ENCODE measurements at places on chromosomes 7 and 10.

- DNase-seq, result no peak
Observed at GRCh38 chr10:11157292-11158076, 139.8 kb downstream of the CELF2 start.

GRCh38 chr7:148849393-148850098 lies 34.5 kb downstream of the EZH2 start:
- no peak for DNase-seq

- no peak for DNase-seq
Observed at GRCh38 chr7:36057323-36057722, 95.7 kb upstream of the EEPD1 start.

GRCh38 chr10:21249435-21249834 lies 276.0 kb downstream of the SKIDA1 start:
- no peak for DNase-seq

GRCh38 chr7:28768577-28769147 lies 189.5 kb downstream of the TRIL start:
- DNase-seq, result no peak

DNA sequence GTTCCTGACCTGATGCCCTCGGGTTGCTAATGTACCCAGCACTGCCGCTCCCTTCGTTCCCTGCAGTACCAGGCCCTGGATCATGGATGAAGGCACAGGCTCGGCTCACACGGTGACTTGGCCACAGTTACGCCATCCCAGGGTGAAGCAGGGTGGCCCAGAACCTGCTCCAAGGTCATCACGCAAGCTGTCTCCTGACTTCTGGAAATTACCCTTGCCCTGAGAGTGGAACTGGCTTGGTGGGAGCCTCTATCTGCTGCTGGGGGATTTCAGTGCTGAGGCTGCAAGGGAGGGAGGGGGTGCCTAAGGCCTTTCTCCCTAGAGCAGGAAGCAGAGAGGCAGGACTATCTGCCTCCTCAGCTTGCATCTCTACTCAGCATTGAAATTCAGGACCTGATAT lies 36.6 kb downstream of the FIGNL1 start:
- no peak for DNase-seq

GRCh38 chr7:116185956-116186355 lies 24.4 kb upstream of the TES start:
- no peak for DNase-seq

DNA sequence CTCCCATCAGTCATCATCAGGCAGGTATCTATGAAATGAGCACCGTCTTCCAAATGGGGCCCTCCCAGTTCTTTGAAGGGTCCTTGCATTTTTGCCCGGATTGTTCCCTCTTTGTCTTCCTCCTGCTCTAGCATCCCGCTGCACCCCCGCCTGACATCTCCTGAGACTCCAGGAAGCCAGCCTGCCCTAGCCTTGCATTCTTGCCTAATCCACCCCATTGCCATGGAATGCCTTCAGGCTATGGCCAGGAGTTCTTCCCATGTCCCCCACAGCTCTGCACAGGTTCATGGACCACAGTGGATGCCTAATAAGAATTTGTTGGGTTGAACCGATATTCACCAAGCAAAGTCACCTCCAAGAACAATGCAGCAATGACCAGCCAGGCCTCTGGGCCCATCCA lies 62.1 kb downstream of the ZMIZ1 start:
- DNase-seq, result no peak

- no peak for DNase-seq
Observed at GRCh38 chr10:15491856-15492642, 121.0 kb upstream of the FAM171A1 start.

- no peak for DNase-seq
Observed at GRCh38 chr7:86768967-86769760, 125.5 kb downstream of the GRM3 start.

- no peak for DNase-seq
Observed at GRCh38 chr7:138565451-138566114, 105.5 kb downstream of the TRIM24 start.

DNA sequence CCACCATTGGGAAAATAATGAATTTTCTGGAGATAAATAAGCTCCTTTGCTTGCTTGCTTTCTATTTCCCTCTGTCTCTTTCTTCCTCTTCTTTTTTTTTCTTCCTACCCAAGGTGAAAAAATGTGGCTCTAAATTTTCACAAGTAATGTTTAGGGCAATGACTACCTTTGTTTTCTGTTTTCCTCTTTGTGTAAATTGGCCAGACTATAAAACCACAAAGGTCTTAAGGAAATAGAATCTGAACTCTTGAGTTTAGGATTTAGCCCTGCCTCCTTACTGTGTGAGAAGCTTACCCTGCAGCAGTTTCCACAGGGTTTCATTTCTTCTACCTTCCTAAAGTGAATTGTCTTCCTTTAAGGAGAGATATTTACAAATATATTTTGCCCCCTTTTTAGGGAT lies 330.4 kb downstream of the ARL4A start:
- no peak for DNase-seq

- no peak for DNase-seq
Observed at GRCh38 chr7:132029369-132030085, 473.1 kb upstream of the PODXL start.

DNA sequence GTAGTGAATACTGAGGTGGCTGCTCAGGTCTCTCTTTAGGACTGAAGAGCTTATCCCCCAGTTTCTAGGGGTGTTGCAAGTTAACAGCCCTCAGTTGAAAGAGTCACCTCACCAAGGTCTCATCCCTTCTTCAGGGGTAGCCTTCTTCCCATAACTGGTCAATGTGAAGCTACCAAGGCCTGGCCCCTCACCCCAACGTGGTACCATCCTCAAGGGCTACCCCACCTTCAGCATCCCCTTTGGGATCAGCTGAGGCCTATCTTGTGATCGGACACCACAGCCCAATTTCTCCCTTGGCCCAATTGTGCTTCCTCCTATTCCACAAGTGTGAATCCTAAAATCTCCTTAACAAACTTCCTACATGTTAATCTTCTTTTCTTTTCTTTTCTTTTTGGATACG lies 289.5 kb upstream of the MKLN1 start:
- no peak for DNase-seq

- no peak for DNase-seq
Observed at GRCh38 chr10:92486637-92487036, 87.3 kb downstream of the IDE start.

- DNase-seq, result no peak
Observed at GRCh38 chr7:87361320-87361719, 15.9 kb downstream of the CROT start.

DNA sequence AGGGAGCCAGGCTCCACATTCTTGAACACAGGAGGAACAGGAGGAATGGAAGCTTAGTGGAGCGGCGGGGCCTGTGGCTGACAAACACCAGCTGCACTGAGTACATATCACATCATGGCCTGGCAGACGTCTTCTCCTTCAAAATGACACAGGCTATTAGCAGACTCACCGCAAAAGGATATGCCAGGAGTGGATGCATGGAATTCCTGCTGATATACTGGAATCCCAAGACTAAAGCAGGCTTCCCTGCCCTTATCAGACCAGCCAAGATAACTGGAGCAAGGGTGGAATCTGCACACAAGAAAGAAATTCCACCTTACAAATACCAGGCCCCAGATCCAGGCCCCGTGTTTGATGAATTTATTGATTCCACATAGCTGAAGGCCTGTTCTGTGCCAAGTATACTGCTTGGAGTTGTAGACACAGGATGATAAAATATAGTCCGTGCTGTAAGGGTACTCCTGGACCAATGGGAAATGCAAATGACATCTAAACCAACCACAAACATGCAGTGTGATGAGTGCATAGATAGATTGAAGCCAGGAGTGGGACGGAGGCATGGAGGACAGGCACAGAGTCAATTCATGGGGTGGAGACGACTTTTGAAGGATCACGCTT lies 480.5 kb upstream of the ZMIZ1 start:
- peak; percentile 73 for DNase-seq

- DNase-seq, result peak; percentile 63
Observed at GRCh38 chr10:25725917-25726716, 207.9 kb upstream of the MYO3A start.

GRCh38 chr10:50362547-50363125 lies 111.3 kb upstream of the ASAH2 start:
- no peak for DNase-seq

DNA sequence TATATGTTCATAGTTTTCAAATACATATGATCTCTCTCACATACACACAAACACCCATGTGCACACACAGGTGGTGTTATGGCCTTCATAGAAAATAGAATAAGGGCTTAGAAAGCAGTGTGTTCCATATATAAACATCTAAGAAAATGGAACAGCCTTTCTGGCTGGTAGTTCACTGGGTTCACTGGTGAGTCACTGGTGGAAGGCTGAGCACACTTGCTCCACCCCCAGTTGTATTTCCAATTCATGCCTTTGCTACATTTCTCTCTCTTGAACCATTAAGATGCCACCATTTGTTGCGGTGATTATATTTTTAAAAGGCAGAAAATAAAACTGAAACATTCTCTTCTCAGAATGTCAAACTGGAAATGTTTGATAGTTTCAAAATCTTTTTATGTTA lies 252.1 kb downstream of the GLI3 start:
- no peak for DNase-seq

GRCh38 chr10:3424111-3424851 lies 251.7 kb upstream of the PITRM1 start:
- DNase-seq, result peak; percentile 48

DNA sequence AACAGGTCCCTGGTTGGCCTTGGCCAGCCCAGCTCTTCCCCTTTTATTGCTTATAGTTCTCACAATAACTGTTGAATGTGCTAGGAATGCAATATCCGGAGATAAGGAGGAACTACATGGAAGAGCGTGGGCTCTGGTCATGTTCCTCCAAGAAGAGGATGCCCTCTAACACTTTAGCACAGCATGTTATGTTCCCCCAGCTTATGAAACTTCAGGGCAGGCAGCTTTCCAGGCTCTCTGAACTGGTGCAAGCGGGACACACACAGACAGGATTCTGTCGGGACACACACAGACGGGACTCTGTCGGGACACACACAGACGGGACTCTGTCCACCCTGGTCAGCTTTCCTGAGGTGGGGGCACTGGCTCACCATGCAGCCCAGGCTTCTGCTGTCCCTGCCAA lies 141.6 kb downstream of the PKD1L1 start:
- peak; percentile 33 for DNase-seq

DNA sequence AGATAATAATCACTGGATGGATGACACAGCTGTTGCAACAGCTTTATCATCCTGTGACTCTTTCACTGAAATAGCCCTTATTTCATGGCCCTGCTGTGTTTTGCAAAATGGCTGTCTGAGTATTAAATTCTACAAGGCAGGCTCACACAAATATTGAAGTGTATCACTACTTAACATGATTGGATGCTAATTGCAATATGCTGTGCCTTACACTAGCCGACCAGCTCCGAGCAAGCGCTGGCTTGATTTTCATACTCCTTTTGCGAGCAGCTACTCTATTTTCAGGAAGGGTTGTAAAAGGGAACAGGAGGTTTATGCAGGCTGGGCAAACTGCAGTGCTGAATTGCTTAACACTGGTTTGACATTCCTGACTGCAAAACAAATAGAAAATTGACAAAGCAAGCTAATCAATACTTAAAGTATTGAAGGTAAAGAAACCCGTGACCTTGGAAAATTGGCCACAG lies 121.6 kb downstream of the CACNB2 start:
- DNase-seq, result no peak

DNA sequence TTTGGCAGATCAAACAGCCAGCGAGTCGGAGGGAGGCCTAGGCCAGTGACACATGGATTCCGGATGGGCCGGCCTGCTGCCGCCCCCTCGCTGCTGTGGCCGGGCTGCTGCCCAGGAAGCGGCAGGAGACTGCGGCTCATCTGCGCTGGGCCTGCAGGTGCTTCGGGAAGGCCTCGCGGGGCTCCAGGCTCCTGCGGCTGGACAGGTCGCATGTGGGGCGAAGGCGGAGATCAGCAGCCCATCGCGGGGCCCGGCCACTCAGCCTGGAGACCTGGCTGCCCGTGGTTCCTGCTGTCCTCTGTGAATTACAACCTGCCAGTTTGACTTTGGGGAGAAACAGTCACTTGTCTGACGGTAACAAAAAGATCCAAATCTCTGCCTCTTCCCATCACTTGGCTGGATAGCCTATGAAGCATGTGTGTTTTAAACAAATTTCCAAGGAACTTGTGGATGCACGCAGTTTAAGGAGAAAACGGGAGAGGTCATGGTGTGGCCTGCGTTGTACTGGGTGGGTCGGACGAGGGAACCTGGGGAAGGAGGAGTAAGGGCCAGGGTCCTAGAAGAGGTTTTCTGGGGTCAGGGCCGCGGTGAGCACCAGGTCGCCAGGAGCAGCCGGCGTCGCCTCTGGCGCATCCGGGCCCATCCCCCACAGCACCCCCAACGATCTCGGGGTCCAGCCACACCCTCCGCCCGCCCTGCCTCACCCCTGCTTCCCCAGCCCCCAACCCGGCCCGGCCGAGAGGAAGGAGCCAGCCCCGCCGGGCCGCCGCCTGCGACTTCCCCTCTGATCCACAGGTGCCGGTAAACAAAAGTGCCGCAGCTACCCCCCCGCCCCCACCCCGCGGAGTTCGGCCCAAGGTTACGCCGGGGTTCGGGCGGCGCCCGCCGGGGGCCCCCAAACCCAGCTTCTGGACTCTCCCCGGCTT lies 1.6 kb downstream of the SPOCK2 start:
- DNase-seq, result no peak

DNA sequence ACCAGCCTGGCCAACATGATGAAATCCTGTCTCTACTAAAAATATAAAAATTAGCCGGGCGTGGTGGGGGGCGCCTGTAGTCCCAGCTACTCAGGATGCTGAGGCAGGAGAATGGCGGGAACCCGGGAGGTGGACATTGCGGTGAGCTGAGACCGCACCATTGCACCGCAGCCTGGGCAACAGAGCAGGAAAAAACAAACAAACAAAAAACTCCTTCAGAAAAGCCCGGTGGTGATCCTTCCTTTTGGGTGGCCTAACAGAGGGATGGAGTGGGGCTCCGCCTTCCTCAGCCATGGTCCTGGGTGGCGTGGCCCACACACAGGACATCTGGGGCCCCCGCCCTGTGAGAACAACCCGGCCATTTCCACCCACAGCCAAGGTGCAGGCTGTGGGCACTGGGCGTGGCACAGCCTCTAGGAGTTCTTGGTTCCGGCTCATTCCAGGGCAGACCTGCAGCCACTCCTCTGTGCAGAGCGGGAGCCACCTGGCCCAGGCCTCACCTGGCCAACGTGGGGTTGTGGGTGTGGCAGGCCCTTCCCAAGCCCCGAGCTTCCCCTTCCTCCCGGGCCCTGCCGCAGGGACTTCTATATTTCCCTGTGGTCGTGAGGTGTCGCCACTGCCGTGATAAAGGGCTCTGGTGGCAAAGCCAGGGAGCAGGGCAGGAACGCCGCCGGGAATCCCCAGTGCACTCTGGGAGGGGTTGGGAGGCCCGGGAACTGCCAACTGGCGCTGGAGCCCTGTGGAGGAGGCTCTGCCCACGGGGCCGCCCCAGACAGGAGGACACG lies 37.6 kb downstream of the GET4 start:
- DNase-seq, result no peak

GRCh38 chr7:2510130-2510776 lies 9.3 kb upstream of the LFNG start:
- no peak for DNase-seq

DNA sequence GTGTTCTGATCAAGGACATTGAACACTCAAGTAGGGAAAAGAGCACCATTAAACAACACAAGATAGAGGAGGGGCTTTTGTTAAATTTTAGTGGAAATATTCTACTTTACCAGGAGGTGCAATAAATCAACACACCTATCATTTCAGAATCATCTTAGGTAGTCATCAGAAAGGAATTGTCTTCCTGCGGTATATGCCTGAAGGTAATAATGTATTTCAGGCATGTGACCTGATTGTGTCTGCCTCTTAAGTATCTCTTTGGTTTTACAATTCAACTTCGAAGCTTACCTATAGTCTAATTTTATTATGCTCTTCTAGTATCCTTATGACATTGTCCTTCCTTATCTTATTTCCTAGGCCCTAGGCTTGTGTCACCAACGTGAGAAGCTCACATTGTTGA lies 58.6 kb upstream of the LAMB4 start:
- DNase-seq, result no peak

- peak; percentile 60 for DNase-seq
Observed at GRCh38 chr7:133645884-133646391, 393.1 kb downstream of the EXOC4 start.

Measured in muscle of back (tissue), 13 donors.